Regular cardiac myocyte (primary cell): ENCODE measurements at places on chromosomes 6 and 20. TPM values are rescaled to one million over a fixed set of nuclear protein-coding genes. Genes with fewer than 3 reads are reported as not detected.

The RIPK1 gene
- total RNA-seq: 21.7 and 23.6 TPM in 2 replicates

The TMEM74B gene
- total RNA-seq: under 0.01 TPM in 1 of 2 replicates, not detected in the other

The OPRL1 gene
- 0.19 and 2.0 TPM in 2 replicates for total RNA-seq

The EEF1A1 gene
- total RNA-seq: 20,609 and 36,365 TPM in 2 replicates

The MICA gene
- 45.1 and 62.3 TPM in 2 replicates for total RNA-seq

The GATA5 gene
- not detected in 2 replicates for total RNA-seq

The TMEM14C gene
- total RNA-seq: 109 and 153 TPM in 2 replicates

The OR14J1 gene
- not detected in 2 replicates for total RNA-seq

The PTPN1 gene
- total RNA-seq: 22.3 and 34.1 TPM in 2 replicates

The FAM184A gene
- 0.19 and 0.85 TPM in 2 replicates for total RNA-seq

The RIPPLY2 gene
- not detected in 2 replicates for total RNA-seq

The LIME1 gene
- 3.3 and 4.2 TPM in 2 replicates for total RNA-seq

The WFDC13 gene
- not detected in 2 replicates for total RNA-seq

The RIOK1 gene
- 15.2 and 27.8 TPM in 2 replicates for total RNA-seq

The UNC5CL gene
- total RNA-seq: under 0.01 TPM in 1 of 2 replicates, not detected in the other

The B3GAT2 gene
- total RNA-seq: not detected in 2 replicates

The CARMIL1 gene
- total RNA-seq: 15.3 and 24.0 TPM in 2 replicates

The TSPO2 gene
- total RNA-seq: not detected in 2 replicates

The TRIM31 gene
- not detected in 2 replicates for total RNA-seq

The GSTA3 gene
- total RNA-seq: not detected in 2 replicates

The CCR6 gene
- not detected in 2 replicates for total RNA-seq

The GPX5 gene
- total RNA-seq: not detected in 2 replicates

The SLC17A3 gene
- total RNA-seq: not detected in 2 replicates

The COL11A2 gene
- 0.19 and 0.56 TPM in 2 replicates for total RNA-seq

The TAP1 gene
- total RNA-seq: 62.0 and 68.2 TPM in 2 replicates

The ID4 gene
- 14.1 and 27.0 TPM in 2 replicates for total RNA-seq

The FOXS1 gene
- 6.5 and 9.3 TPM in 2 replicates for total RNA-seq

The BNIP5 gene
- not detected in 2 replicates for total RNA-seq

The WDR27 gene
- total RNA-seq: 13.8 and 17.4 TPM in 2 replicates

The CD24 gene
- 12.3 and 16.6 TPM in 2 replicates for total RNA-seq

The TNXB gene
- 3.6 and 10.4 TPM in 2 replicates for total RNA-seq

The OR2H2 gene
- total RNA-seq: not detected in 2 replicates

The DOK5 gene
- total RNA-seq: 29.6 and 35.9 TPM in 2 replicates

The PM20D2 gene
- 3.1 and 4.6 TPM in 2 replicates for total RNA-seq

The PSORS1C2 gene
- total RNA-seq: not detected in 2 replicates

The WFDC12 gene
- total RNA-seq: 0.28 TPM in 1 of 2 replicates, not detected in the other

The DUSP15 gene
- total RNA-seq: 0.56 TPM in 1 of 2 replicates, not detected in the other

The ERVFRD-1 gene
- not detected in 2 replicates for total RNA-seq

The TREM1 gene
- total RNA-seq: 0.19 and 21.7 TPM in 2 replicates

The KHDC1 gene
- total RNA-seq: 2.3 and 5.6 TPM in 2 replicates

The ULBP1 gene
- total RNA-seq: under 0.01 TPM in 2 replicates

The RAET1L gene
- total RNA-seq: not detected in 2 replicates

The HSPA12B gene
- total RNA-seq: 0.28 TPM in 1 of 2 replicates, not detected in the other

The MYCT1 gene
- total RNA-seq: 19.7 and 22.2 TPM in 2 replicates

The WFDC2 gene
- total RNA-seq: not detected in 2 replicates

The BMP5 gene
- 0.38 and 1.1 TPM in 2 replicates for total RNA-seq

The ZNF133 gene
- total RNA-seq: 19.2 and 25.4 TPM in 2 replicates

The IPCEF1 gene
- total RNA-seq: under 0.01 TPM in 1 of 2 replicates, not detected in the other

The TTBK1 gene
- under 0.01 TPM in 1 of 2 replicates, not detected in the other for total RNA-seq

The IL17A gene
- total RNA-seq: not detected in 2 replicates

The OR12D2 gene
- total RNA-seq: not detected in 2 replicates

The MEP1A gene
- total RNA-seq: not detected in 2 replicates
